Activated CD4-positive, alpha-beta memory T cell treated with anti-CD3 and anti-CD28 coated beads, Interleukin-2, amount 10 ng/mL, durations not matched to agents 7 days and 5 days (primary cell): ENCODE measurements at places on chromosomes 1 and 21. TPM values are rescaled to one million over a fixed set of nuclear protein-coding genes. Genes with fewer than 3 reads are reported as not detected.

Gene POFUT2
- total RNA-seq = 25.1 TPM

Gene KRTAP19-1
- not detected for total RNA-seq

Gene KLHDC9
- 1.2 TPM for total RNA-seq

Gene SV2A
- 14.4 TPM for total RNA-seq

Gene FCRL1
- not detected for total RNA-seq

Gene GBP2
- 280 TPM for total RNA-seq

Gene TLR5
- total RNA-seq = 0.15 TPM

Gene PROK1
- total RNA-seq = not detected

Gene OR2L3
- not detected for total RNA-seq

Gene KMO
- not detected for total RNA-seq

Gene CTSE
- total RNA-seq = not detected

Gene OR2M3
- total RNA-seq = not detected

Gene CFHR3
- total RNA-seq = not detected

Gene REN
- not detected for total RNA-seq
